Cerebellar nuclear complex (tissue), 1 donor: ENCODE measurements at places on chromosomes 2 and 18.

GRCh38 chr2:152565884-152566727 lies 151.2 kb downstream of the PRPF40A start:
- DNase-seq: no peak

GRCh38 chr18:25137197-25137472 lies 214.8 kb downstream of the ZNF521 start:
- DNase-seq: no peak

GRCh38 chr2:104849101-104849500 lies 4.8 kb upstream of the POU3F3 start:
- no peak for DNase-seq

GRCh38 chr2:42928692-42929545 lies 136.5 kb upstream of the HAAO start:
- no peak for DNase-seq

- no peak for DNase-seq
These were observed 104.6 kb downstream of the PLEKHM3 start for GRCh38 chr2:207920721-207921120.

GRCh38 chr2:157946919-157947557 lies 70.9 kb upstream of the ACVR1 start:
- no peak for DNase-seq

DNA sequence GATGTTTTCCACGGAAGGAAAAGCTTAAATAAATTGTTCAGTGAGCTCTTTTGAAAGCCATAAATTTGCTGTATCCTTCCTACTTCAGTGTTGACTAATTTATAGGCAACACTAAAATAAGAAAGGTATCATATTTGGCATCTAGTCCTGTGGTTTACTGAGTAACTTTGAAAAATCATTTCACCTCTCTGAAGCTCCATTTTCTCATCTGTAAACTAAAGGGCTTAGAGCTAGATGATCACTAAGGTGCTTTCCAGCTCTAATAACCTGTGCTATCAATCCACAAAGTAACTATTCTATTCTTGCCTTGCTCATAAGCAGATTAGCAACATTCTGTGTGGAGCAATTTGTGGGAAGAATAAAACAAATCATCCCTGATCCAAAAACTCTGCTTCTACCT lies 3.6 kb upstream of the MYOM1 start:
- no peak for DNase-seq

GRCh38 chr2:203360833-203361430 lies 32.7 kb downstream of the ABI2 start:
- DNase-seq: no peak

GRCh38 chr18:2316082-2316750 lies 255.1 kb downstream of the METTL4 start:
- no peak for DNase-seq

- no peak for DNase-seq
These were observed 53.9 kb upstream of the CYTIP start for GRCh38 chr2:157497638-157498314.

DNA sequence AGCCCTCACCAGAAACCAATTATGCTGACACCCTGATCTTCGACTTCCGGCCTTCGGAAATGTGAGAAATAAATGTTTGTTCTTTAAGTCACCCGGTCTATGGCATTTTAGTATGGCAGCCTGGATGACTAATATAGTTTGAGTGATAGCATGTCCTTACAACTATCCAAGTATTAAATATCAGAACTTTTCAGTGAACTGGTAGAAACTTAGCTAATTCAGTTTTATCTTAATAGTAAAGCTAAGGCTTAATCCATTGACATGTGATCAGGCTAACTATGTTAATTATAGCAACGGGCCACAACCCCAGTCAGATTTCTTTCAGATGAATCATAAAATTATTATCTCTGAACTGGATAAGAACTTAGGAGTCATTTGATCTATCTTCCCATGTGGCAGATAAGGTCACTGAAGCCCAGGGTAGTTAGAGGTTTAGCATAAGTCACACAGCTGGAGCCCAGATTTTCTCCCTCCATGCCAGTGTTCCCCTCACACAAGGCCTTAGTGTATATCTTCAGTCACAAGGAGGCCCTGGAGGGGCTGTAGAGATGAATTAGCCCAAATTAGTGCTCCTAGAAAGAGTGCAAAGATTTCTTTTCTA lies 40.7 kb upstream of the UPP2 start:
- no peak for DNase-seq
